Fibroblast of villous mesenchyme (primary cell): ENCODE measurements at places on chromosomes 12 and 14.

GRCh38 chr14:104800771-104801519 is at the start of gene ZBTB42:
ZBTB42 (plus strand) TSS chr14:104801101; CDS start chr14:104801198, 97 bp downstream.
- peak; percentile 63 for DNase-seq

- no peak for DNase-seq
Measured at GRCh38 chr12:47382305-47382704, 302.5 kb upstream of the AMIGO2 start.

DNA sequence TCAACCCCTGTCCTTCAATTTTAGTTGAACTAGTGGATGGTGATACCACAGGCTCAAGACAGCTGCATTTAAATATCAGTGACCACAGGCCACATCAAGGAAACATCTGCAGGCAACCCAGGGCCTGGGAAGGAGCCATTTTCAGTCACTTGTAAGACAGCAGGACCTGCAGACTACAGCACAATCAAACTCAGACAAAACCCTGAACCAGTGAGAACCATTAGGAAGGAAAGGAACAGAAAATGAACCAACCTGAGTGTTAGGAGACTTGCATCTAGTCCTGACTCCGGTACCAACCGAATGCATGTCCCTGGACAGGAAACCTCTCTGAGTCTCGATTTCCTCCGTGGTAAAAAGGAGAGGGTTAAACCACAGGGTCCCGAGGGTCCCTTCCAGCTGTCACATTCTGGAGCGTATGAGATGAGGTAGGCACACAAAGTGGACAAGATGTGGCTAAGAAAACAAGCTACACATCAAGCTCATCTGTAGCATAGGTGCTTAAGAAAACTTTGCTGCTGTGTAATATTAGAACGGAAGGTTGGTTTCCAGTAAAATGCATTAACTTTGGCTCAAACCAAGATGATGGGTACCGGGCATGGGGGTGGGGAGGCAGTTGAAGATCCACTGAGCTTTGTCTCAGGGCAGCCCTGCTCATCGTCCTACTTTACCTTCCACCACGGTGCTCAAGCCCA is 1.6 kb upstream of the CDKN1B start:
- peak; percentile 42 for DNase-seq

DNA sequence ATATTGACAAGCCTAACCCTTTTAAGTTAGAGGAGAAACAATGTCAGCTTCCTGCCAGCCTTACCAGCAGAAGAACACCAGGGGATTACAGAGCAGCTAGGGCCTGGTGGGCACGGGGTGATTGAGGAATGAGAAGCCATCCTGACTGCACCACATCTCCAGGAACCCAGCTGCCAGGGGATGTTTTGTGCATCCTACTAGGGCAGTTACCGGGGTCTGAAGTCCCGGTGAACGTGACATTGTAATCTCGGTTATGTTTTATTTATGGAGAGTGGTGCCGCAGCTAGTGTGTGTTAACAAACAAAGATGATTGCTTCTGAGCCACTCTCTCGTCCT is 115.9 kb downstream of the BCL11B start:
- no peak for DNase-seq

DNA sequence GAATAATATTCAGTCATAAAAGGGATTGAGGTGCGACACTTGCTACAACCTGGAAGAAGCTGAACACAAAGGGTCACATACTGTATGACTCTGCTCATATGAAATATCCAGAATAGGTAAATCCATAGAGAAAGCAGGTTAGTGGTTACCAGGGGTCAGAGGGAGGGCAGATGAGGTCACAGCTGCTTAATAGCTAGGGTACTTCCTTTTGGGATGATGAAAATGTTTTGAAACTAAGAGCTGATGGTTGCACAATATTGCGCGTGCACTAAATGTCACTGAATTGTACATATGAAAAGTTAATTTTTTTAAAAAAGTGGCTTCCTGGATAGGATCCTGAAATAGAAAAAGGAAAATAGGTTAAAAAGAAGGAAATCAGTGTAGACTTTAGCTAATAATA is 23.8 kb downstream of the NEUROD4 start:
- DNase-seq: no peak

- no peak for DNase-seq
Measured at GRCh38 chr12:130424858-130425697, 87.4 kb downstream of the PIWIL1 start.

GRCh38 chr12:96241431-96241830 is 47.3 kb downstream of the ELK3 start:
- DNase-seq: no peak

DNA sequence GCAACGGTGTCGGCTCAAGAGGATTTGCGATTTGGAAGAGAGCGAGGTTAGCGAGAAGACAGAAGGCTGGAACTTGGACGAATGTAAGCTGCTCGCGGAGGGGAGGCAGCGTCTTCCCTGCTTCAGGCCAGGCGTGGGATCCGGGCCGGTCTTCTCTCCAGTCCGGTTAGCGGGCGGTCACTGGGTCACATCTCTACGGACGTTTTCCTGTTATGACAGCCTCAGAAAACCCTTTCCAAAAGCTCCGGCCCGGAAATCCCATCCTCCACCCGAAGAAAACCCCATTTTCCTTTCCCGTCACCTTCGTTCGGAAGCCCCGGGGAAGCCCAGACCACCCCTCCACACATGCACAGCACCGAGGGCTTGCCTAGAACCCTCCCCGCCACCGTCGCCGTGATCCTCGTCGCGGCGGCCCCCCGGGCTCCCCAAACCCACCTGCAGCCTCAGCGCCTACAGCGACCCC is 268 bp downstream of the NDUFB1 start:
- DNase-seq: peak; percentile 62

GRCh38 chr14:59344016-59344415 is 121.2 kb downstream of the GPR135 start:
- DNase-seq: no peak

DNA sequence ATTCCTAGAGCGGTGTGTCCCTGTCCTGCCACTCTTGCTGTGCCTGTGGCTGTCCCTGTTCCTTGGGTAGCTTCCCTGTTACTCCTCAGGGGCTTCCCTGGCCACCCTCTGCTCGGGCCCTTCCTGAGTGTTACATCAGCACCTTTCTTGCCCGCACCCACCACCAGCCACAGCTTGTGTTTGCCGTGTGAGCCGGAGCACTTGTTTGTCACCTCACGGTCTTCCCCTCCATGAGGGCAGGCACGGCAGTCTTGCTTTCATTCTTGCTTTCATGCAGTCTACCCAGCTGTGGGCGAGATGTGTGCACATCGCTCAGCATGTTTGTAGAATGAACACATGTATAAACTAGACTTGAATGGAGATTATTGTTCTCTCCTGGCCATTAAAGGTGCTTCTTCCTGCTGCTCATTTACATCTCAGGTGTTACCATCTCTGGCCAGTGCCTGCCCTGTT is 42.0 kb downstream of the TRAF3 start:
- DNase-seq: no peak

- DNase-seq: no peak
Measured at GRCh38 chr12:22299294-22299912, 35.1 kb downstream of the ST8SIA1 start.

- no peak for DNase-seq
Measured at GRCh38 chr12:65152012-65152411, 17.4 kb upstream of the LEMD3 start.

DNA sequence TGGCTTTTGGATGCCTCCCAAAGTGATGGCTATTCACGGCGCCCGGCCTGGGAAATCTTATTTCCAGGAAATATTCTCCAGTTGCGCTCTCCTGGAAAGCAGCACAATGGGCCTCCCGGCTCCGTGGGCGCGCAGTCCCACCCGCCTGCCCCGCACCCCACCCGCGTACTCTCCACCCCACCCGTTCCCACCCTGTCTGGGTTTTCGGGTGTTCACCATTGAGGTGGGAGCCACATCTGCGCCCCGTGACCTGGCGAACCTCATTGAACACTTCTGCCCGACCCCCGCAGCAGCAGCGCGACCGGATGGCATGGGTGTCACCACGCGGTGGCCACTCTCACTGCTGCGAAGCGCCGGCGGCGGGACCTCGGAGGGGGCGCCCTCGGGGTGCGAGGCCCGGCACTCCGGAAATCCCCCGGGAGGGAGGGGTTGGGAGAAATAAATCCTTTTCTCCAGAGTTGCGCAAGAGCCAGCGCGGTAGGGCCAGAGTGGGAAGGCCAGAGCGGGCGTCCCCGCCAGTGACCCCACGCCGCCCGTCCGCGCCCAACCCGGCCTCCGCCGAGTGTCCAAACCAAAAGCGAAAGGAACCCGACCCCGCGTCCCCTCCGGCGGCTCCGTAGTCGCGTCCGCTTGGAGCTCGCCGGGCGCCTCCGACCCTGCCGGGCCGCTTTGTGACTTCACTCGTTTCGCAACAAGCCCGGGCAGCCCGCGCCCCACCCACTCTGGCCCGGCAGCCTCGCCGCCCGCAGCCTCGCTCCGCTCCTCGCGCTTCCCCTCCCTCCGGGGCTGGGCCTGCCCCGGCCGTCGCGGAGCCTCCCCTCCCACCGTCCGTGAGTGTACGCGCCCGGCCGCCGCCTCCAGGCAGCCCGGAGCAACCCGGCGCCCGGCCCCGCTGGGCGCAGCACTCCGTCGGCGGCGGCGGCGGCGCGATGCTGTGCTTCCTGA is at the start of gene DRAM1:
Gene DRAM1, plus strand, starts transcription at position 720 of the 945 bp plus-strand sequence. Its CDS starts 210 bp downstream, at position 930.
- peak; percentile 97 for DNase-seq

GRCh38 chr12:93612776-93613175 is 40.3 kb downstream of the SOCS2 start:
- DNase-seq: no peak

DNA sequence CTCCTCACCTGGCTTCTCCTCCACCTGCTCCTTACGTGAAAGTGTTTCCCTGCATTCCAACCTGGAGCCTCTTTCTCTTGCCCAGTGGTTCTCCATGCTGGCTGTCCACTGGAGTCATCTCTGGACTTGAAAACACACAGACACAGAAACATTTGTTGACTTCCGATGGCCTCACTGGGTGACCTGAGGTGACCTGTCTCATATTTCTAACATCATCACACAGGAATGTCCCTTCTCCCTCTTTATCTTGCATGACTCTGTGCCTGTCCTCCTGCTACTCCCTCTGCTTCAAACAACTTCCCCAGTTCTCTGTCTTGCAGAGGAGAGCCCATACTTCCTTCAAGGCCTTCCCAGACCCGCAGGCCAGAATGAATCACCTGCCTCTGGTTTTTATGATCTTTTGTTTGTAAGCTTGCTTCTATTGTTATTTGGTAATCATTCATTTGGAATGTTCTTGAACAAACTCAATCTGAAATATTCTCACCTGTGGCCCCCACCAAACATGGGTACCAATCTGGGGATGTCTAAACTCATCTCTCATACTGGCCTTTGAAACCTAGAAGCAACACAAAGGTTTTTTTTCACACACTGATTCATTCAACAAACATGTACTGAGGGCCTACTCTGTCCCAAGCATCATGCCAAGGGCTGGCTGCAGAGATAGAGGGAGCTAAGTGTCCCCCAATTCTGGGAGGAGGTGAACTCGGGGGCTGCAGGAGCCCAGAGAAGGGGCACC is 9.7 kb upstream of the RIN3 start:
- DNase-seq: peak; percentile 66

DNA sequence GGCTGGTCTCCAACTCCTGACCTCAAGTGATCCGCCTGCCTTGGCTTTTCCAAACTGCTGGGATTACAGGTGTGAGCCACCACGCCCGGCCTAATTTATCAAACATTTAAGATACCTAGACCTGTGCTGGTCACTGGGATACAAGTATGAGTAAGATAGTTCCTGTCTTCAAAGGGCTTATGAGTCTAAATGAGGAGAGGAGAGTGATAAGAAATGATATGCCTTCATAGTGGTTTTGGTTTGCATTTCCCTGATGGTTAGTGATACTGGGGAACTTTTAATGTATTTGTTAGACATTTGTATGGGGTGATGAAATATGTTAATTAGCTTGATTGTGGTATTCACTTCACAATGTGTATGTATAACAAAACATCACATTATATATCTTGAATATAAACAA is 21.2 kb downstream of the TMED10 start:
- DNase-seq: no peak

DNA sequence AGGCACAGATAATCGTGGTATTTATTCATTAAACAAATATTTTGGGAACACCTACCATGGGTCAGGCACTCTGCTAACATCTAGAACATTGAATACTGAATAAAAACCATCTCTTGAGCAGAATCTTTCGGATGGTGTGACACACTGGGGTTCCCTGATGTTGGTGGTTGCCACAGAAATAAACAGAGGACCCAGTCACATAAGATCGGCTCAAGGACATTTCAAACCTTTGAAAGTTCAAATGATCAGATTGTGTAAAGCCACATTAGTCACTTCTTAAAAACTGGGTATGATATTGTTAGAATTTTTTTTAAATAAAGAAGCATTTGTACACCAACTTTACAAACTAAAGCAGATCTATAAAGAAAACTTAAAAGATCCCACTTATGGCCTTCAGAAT is 39.0 kb downstream of the NR1H4 start:
- DNase-seq: no peak

- DNase-seq: no peak
Measured at GRCh38 chr12:119301379-119301778, 33.1 kb upstream of the CCDC60 start.

GRCh38 chr12:130433834-130434233 is 96.1 kb downstream of the PIWIL1 start:
- no peak for DNase-seq

GRCh38 chr12:130555221-130555620 is 160.9 kb downstream of the RIMBP2 start:
- DNase-seq: no peak

DNA sequence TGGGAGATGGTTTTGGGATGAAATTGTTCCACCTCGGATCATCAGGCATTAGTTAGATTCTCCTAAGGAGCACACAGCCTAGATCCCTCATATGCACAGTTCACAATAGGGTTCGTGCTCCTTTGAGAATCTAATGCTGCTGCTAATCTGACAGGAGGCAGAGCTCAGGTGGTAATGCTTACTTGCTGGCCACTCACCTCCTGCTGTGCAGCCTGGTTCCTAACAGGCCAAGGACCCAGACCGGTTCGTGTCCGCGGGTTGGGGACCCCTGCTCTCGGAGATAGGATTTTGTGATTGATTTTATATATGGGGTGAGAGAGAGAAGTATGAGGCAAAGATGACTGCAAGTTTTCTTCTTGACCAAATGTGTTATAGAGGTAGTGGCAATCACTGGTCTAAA is 57.5 kb downstream of the CCDC91 start:
- no peak for DNase-seq

GRCh38 chr14:26400373-26400772 is 197.5 kb downstream of the NOVA1 start:
- no peak for DNase-seq

DNA sequence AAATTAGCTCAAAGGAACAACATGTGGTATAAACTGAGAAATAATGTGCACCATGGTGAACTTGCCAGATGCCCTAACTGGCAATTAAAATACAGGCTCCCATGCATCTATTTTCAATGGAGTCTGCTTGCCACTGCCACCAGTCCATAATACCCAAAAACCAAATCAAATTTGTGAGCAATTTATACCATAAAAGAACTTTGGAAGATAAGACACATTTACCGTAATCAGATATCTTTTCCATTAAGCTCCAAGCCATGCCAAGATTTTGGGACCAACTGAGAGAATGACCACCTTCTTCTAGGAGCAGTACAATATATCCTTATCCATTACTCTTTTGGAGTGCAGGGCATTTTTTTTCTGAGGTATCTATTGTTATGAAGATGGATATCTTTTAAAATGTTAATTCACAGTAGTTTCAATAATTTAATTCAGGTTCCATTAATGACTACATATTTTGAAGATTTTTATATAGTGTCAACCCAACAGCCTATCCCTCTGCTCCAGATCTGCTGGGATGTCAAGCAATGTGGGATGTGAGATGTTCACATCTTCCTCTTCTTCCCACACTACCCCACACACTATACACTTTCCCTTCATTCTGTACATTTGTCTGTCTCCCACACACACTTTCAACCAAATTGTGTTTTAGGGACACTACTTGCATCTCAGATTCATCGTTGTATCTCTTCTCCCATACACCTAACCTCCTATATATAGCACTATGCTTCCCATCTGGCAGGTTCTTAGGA is 53.3 kb downstream of the KIF21A start:
- no peak for DNase-seq

- peak; percentile 54 for DNase-seq
Measured at GRCh38 chr14:34710744-34711143, 3.6 kb downstream of the CFL2 start.
